Epithelial cell of proximal tubule (primary cell): ENCODE measurements at places on chromosomes 1 and 21.

- DNase-seq: no peak
Measured at GRCh38 chr1:66183400-66183799, 350.6 kb upstream of the SGIP1 start.

GRCh38 chr1:38892976-38893375, 11.6 kb upstream of the GJA9 start:
- DNase-seq: no peak

GRCh38 chr1:207872621-207873020, 38.3 kb downstream of the CD34 start:
- DNase-seq: no peak

DNA sequence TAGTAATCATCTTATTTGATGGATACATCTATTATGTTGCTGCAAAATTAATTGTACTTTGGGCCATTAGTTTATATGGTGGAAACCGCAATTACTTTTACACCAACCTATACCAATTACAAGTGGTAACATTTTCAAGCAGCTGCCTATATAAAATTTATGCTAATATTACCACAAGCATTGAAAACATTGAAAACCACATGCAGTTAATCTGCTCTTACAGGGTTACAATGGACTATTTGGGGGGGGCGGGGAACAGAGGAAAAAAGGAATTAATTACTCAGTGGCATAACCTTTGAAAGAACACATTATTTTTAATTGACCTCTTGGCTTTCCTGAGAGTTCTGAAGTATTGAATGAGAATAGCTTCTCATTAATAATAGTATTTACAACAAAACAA, 1793.2 kb downstream of the NCAM2 start:
- DNase-seq: no peak

GRCh38 chr1:164613176-164613575, 54.2 kb downstream of the PBX1 start:
- DNase-seq: no peak

GRCh38 chr1:8858888-8859706, 19.4 kb downstream of the ENO1 start:
- no peak for DNase-seq

DNA sequence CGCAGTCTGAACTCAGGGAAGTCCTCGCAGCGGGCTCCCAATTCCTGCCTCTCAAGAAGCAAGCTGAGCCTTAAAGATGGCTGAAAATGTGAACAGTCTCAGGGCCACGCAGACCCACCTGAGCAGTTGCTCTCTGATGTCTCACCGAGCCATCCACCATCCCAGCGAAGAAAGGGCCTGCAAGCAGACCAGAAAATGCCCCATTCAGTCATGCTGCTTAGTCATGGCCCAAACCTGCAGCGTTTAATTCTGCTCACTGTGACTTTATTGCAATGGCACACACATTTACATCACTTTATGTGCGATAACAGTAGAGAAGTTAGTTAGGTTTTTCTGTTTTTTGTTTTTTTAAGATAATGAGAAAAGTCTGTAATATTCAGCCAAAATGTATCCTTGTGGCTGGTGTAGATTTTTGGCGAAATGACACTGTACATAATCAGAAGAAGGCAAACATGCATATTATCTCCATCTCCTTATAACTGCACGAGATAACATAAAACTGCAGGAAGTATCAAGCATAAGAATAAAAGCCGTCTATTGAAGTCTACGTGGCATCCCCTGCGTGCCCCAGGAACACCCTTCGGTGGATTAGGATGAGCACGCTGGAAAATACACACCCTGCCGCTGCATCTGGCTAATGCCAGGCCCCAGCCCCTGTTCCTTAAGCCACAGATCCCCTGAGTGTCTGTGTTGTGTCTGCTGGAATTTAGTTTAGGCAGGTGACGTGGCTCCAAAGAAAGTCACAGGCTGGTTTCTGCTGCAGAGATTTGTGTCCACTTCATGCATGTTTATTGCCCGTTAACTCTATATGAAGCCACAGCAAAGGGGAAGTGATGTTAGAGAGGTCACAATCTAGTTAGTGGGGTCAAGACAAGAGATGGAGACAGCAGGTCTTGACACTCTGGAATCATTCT, 119.8 kb upstream of the IRF2BP2 start:
- DNase-seq: no peak

- no peak for DNase-seq
Measured at GRCh38 chr21:35738347-35738961, 321.9 kb downstream of the SETD4 start.

DNA sequence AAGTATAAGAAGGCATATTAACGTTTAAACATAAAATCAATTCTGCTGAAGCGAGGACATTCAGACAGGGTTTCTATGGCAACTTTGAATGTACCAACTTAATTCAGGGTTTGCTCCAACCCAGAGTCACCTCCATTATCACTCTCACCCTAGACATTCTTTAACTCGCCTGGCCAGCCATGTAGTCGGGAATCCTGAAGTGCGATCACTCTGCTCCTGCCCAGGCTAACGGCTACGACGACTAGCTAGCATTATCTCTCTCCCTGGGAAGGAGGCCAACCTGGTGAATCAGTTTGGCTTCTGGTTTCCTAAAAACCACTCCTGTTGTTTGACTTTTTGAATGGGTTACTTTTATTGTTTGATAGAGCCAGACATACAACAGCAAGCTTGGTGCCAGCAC, 38.9 kb upstream of the ZBTB18 start:
- peak; percentile 12 for DNase-seq

DNA sequence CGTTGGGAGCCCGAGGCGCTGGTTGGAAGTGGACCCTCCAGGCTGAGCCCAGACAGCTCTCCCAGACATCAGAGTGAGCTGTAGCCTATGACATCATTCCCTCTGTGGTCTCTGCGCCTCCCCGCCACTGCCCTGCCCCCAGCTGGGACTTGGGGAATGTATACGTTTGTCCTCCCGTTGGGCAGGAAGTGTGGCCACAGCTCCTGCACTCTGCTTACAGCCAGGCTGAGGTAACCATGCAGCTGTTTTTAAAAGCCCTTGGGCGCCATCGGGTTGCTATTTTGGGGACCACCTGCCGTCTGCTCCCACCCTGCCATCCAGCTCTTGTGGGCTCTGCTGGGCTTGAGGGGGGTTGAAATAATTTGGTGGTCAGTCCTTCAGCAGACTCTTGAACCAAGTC, 7.8 kb downstream of the VASH2 start:
- no peak for DNase-seq
